ENCODE measurements at places on chromosomes 3 and 15.

DNA sequence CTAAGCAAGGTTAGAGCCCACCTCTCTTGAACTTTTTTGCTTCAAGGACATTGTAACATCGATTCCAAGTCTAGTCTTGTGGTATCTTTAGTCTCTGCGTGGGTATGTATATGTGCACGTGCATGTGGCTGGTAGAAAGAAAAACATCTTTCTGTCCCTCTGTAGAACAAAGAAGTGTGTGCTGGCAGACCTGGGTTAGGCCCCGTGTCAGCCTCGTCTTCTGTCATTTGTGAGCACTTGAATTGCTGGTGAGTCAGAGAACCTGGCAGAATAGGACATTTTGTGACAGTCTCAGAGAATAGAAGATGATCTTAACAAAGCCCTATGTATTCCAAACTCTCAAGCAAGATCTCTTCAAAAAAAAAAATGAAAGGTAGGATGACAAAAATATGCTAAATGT, 102.2 kb upstream of the ATP10A start:
- no peak for DNase-seq

GRCh38 chr3:105906836-105907235, 38.0 kb upstream of the CBLB start:
- no peak for DNase-seq

DNA sequence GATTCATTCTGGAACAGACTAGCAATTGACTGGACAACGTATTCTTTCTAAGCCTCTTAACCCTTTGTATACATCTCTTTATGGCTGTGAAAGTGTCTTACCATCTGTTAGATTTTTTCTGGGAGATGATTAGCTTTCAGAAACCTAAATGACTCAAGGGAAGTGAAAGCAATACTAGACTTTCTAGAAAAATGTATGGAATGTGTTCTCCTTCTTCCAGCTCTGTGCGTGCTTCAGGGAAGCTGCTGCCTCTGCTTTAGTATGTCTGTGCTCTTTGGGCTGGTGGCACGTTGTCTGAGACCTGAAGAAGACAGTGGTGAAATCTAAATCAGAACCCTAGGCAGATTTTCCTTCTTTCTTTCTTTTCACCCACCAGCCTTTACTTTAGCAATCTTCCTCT, 89.5 kb downstream of the ITPR1 start:
- no peak for DNase-seq

DNA sequence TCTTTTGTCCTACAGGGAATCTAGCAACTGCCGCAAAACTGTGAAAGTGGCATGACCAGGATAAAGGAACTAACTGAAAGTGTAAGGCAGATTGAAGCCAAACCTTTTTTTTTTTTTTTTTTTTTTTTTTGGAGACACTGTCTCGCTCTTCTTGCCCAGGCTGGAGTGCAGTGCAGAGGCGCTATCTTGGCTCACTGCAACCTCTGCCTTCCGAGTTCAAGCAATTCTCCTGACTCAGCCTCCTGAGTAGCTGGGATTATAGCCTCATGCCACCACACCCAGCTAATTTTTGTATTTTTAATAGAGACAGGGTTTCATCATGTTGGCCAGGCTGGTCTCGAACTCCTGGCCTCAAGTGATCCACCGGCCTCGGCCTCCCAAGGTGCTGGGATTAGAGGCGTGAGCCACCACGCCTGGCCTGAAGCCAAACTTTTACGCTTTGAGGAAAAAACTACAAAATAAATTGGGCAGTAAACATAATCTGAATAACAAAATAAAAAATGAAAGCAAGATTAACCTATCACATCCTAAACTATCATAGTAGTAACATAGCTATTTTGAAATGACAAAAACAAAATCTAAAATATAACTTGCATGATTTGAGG, 9.7 kb downstream of the SLTM start:
- DNase-seq: no peak

DNA sequence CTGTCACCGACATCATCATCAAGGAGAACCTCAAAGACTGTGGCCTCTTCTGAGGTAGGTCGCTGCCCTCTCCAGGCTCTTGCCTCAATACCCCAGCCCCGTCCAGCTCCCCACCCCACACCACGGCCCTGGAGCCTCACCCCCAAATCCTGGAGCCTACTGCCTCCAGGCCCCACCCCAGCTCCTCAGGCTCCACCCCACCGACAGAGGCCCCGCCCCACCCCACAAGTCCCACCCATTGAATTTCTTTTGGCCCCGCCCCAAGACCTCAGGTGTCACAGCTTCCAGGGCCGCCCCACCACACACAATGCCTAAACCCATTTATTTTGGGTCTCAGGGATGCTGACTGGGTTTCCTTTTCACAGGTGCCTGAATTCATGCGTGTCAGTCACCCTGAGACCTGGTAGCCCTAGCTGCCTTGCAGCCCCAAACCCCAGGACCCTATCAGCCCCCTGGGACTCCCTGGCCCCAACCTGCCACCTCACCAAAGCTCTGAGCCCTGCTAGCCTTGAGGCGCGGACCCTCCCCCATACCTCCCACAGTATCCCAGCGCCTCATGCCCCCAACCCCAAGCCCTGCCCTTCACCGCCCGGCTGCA, 3.6 kb downstream of the GNAT1 start:
- no peak for DNase-seq

- DNase-seq: no peak
Observed at GRCh38 chr15:83767741-83768140, 113.8 kb downstream of the ADAMTSL3 start.

GRCh38 chr3:195239121-195239520, 31.8 kb downstream of the XXYLT1 start:
- no peak for DNase-seq

DNA sequence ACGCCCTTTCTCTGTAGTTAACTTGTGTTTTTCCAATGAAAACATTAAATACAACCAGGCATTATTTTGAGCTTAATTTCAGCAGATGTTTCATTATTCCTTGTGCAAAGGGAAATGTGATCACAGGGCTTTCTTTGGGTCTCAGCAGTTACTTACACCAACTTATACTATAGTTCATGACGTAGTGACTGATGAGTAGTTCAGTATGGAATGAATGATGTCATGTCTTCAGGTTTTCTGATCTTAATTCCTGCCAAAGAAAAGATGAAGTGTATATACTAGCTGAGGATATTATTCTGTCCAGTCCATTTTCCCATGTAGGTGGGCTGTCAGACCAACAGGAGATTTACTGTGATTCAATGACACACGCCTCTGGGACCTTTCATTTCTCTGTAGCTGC, 61.3 kb downstream of the MYRIP start:
- DNase-seq: no peak

DNA sequence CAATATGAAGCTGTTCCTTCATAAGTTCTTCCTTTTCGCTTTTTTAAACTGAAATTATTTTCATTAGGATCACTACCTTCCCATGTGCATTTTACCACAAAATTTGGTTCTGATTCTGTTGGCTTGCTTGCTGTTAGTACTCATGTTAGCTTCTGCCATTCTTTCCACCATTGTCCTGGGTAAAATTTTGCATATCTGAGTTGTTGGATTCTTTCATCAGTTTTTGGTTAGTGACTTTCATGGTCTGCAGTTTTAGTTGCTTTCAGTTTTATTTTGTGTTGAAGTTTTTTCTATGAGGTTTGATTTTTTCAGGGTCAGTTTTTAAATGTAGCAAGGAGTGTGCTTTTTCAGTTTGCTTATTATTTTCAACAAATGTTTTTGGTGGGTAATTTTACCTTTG, 71.9 kb downstream of the SMAD3 start:
- no peak for DNase-seq

DNA sequence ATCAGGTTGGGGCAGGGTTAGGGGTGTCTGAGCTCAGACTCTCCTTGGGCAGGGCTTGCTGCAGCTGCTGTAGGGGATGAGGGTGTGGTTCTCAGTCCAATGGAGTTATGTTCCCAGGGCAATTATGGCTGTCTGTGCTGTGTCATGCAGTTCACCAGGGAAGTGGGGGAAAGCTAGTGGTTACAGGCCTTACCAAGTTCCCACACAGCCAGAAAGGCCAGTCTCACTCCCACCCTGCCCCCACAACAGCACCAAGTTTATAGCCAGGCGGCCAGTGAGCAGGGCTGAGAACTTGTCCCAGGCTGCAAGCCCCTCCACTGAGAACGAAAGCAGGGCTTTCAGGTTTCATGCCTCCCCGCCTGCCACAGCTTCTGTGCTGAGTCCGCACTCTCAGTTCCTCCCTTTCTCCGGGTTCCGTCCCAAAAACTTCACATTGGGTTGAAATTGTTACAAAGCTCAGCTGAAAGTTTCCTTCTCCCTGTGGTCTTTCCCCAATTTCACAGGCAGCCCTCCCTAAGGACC, 19.6 kb upstream of the CPOX start:
- no peak for DNase-seq

DNA sequence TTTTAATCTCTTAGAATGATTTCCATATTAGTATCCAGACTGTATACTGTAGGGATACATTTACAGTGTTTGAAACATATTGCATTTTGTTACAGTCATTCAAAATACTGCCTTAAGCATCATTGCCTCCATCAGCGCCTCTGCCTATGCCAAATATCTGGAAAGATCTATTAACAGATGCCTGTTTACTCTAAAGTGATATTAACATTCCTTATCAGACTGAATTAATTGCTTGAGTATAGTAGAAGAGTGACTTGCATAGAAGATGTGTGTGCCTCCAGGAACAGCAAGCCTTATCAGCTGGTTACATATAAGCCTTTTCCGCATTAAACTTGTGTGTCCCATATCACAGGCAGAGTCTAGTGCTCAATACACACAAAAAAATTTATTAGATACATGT, 379.1 kb downstream of the CADM2 start:
- no peak for DNase-seq

- DNase-seq: no peak
Observed at GRCh38 chr3:187068787-187069186, 70.5 kb downstream of the RPL39L start.

- no peak for DNase-seq
Observed at GRCh38 chr3:134605556-134605955, 45.3 kb downstream of the KY start.

GRCh38 chr3:46660543-46661523, 32.6 kb downstream of the ALS2CL start:
- DNase-seq: no peak

- no peak for DNase-seq
Observed at GRCh38 chr3:115903843-115904242, 280.5 kb downstream of the GAP43 start.

DNA sequence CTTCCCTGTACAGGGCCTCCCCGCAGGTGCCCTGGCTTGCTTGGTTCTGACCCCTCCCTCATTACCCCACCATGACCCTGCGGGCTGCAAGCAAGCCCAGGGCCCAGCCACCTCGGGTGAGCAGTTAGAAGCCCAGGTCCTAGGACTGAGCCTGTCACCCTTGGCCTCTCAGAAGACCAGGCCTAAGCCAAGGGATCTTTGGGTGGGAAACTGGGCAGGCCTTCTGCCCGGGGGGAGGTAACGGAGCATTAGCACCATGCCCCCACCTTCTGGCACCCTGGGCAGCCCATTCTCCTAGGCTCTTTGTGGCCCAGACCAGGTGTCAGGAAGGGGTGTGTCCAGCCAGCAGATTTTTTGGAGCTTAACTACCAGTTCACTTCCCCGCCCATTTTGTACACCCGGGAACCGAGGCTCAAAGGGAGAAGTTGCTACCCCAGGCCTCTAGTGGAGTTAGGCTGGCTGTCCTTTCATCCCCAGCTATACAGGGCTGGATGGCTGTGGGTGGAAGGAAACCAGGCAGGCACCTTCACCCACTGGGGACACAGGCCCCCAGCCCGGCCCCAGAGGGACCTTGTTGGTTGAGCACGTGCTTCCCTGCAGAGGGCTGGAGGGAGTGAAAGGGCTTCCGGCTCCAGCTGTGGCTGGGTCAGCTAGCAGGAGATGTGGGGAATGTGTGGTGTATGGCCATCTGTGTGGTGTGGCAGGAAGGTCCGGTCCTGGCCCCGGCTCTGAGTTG, 1.4 kb downstream of the CSK start:
- no peak for DNase-seq

- DNase-seq: no peak
Observed at GRCh38 chr3:110697961-110698360, 373.7 kb upstream of the NECTIN3 start.

DNA sequence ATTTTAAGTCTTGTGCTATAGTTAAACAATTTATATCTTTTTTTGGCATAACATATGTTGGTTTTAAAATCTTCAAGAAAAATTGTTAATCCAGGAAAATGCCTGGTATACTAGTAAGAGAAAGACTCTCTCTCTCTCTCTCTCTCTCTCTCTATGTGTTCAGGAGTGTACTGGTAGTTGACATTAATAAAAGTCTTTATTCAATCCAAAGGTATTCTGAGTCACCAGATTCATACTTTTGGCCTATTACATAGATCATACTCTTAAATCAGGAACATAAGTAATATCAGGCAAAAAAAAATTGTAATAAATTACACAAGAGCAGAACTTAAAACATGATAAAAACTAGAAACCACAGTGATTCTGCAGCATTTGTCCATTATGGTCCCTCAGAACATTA, 70.2 kb downstream of the TFG start:
- no peak for DNase-seq

DNA sequence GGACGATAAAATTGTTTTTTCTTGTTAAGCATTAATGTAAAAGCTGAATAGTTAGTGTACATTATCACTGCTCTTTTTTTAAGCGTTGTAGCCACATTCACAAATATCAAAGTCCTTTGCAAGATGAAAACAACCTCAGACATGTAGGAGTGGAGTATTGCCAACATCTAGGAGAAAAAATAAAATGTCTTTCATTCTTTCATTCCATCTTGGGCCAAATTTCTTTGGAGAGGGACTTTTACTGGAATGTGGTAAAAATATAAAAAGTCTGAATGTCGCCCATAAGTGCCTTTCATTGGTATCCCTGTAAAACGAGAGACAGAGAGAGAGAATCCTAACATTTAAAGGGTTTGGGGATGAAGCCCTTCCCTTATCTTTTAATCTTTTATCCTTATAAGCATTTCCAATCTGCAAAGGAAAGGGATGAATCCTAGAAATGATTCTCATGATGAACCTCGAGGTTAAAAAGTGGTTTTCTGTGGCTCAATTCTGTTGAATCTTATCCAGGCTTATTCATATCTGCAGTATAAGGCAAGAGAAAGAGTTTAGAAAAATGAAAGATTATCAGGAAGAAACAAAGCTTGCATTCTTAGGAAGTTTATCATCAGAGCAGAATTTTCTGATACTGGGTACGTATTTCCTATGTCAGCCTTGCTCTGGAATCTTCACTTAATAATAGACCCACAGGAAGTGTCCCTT, 1031.7 kb downstream of the MCTP2 start:
- no peak for DNase-seq

- no peak for DNase-seq
Observed at GRCh38 chr15:59354417-59355031, 18.1 kb downstream of the MYO1E start.

DNA sequence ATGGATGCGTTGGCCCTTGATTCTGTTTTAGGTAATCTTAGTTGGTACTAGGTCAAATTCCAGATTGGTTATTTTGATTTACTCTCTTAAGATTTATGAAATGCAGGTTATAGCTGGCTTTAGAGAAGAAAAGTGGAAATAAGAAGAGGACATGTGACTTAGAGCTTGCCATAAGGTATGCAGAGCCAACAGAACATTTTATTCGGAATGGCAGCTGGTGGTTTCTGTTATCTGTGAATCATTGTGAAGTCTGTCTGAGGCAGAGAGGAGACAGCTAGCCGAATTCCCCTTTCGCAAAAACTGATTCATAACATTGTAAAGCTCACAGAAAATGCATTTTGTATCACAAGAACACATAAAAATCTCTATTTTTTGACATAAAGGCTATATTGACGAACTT, 82.1 kb downstream of the FILIP1L start:
- no peak for DNase-seq

- no peak for DNase-seq
Observed at GRCh38 chr3:133412183-133413132, 12.6 kb downstream of the BFSP2 start.

GRCh38 chr3:31462050-31462569, 70.6 kb upstream of the STT3B start:
- peak; percentile 9 for DNase-seq
